ENCODE measurements at places on chromosomes 3 and 15.

DNA sequence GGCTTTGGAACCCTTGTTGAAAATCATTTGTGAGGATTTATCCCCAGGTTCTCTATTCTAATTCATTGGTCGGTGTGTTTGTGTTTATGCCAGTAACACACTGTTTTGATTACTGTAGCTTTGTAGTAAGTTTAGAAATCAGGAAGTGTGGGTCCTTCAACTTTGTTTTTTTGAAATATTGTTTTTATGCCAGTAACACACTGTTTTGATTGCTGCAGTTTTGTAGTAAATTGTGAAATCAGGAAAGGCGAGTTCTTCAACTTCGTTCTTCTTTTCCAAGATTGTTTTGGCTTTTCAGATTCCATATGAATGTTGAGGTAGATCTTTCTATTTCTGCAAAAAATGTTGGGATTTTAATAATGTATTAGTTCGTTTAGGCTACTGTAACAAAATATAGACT lies 314.6 kb downstream of the RPLP1 start:
- DNase-seq: no peak

GRCh38 chr3:31016196-31016595 lies 121.7 kb upstream of the GADL1 start:
- no peak for DNase-seq

- DNase-seq: peak; percentile 54
Observed at GRCh38 chr3:67109651-67110204, 111.6 kb downstream of the KBTBD8 start.

- DNase-seq: peak; percentile 6
Observed at GRCh38 chr3:116445311-116445841, at the start of gene LSAMP. TSS of gene LSAMP (minus strand) at chr3:116445487.

DNA sequence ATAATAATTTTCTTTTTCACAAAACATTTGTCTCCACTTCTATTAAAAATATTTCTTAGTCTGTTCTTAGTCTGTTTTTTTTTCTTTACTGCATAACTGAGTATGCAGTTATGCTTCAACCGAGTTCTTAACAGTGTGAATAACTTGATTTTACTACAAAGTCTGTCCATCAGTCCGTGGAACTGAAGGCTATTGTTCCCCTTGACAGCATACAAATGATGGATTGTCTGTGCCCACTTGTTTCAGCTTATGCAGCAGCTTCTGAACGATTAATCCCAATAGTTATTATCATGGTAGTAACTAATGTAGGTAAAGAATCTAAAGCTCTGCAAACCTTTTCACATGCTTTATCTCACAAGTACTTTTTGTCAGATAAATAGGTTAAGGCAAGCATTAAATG lies 150.7 kb downstream of the SSR3 start:
- no peak for DNase-seq

- no peak for DNase-seq
Observed at GRCh38 chr3:176041812-176042211, 1155.5 kb downstream of the TBL1XR1 start.

DNA sequence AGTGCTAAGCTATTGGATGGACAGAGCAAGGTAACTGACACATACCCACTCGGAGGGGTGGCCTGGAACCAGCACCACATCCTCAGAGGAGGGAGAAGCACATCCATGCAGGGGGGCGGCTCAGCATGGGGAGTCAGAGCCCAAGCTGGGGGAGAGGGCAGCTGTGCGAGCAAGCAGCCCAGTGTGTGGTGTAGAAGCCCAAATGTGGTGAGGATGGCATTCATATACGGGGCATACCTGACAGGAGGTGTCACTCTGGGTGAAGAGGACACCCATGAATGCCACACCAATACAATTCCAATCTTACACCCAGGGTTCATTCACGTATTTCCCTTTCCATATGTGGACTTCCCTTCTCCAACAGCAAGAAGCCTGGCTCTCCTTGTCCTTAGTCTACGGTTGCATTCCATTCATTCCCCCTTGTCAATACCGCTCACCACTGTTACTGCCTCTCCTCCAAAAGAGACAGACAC lies 58.7 kb upstream of the ACAN start:
- DNase-seq: no peak

GRCh38 chr3:132716372-132716771 lies 5.8 kb downstream of the NPHP3 start:
- DNase-seq: no peak

GRCh38 chr3:12458901-12459300 lies 25.4 kb upstream of the TSEN2 start:
- no peak for DNase-seq

DNA sequence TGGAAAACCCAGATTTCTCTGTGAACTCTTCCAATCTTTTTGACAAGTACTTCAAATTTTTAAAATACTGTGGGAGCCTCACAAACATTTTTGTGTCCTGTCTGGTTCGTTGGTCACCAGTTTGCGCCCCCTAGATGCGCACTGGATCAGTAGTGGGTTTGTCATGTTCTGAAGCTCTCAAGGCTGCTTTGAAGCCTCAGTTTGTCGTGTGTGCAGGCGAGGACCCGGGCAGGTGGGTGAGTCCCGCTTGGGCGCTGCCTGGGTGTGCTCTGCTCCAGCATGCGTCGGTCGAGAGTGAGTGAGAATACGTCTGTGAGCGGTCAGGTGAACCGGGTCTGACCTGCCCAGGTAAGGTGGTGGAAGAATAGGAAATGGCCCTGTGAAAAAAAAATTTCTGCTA lies 17.3 kb upstream of the AEN start:
- DNase-seq: no peak

GRCh38 chr3:53137835-53138446 lies 7.7 kb upstream of the RFT1 start:
- no peak for DNase-seq

- no peak for DNase-seq
Observed at GRCh38 chr15:99961011-99961441, 227.8 kb upstream of the LYSMD4 start.

DNA sequence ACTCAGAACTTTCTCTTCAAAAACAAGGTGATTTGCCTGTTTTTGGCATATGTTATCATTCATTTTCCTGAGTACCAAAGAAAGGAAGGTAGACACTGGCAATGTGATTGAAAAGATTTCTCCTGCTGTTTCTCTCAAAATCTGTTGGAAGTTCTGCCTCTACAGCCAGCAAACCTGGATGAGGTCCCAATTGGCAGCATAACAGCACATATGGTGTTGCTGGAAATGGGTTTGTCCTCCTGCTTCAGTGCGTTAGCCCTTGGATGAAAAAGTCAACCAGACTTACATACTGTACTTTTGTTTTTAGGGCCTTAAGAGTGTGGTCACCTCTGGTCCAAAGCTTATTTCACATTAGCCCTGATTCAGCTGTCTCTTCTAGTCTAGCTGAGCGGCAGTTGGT lies 237.6 kb upstream of the MME start:
- no peak for DNase-seq

DNA sequence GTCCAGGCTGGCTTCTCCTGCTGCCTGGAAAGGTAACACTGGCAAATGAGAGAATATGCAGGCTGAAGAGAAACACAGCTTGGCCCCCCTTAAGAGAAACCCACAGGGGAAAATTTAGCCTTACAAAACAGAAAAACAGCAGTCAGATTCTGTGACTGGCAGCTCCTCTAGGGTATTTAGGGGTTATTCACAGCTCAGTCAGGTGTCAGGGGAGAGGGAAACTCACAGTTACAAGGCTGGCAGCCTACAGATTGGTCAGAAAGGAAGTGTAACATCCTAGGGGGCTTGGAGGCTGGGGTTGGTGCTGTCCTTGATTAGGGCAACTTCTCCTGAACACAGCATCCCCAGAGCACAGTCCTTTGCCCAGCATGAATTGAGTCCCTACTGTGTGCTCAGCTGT lies 81.4 kb downstream of the SEMA5B start:
- DNase-seq: no peak

GRCh38 chr3:52188556-52188955 lies 9.4 kb upstream of the ALAS1 start:
- DNase-seq: no peak

DNA sequence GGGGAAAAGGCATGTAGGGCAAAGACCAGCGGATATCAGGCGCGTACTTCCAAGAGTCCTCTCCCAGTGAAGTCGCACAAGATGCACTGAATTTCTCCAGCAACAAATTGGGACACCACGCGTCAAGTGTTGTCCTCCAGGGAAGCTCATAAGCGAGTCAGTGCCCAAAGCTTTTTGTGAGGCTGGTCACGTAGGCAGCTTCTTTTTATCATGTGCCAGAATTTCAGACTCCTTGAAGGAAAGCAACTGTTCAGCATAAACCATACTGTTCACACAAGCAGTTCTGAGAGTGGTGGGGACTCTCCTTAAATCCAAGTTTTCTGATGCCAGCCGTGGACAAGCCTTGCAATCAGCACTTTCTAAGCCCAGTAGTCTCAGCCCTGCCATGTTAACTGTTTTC lies 10.1 kb upstream of the FSTL1 start:
- DNase-seq: no peak

- DNase-seq: no peak
Observed at GRCh38 chr15:93495799-93496637, 407.0 kb upstream of the RGMA start.

GRCh38 chr15:39474657-39475056 lies 106.2 kb upstream of the THBS1 start:
- DNase-seq: no peak

GRCh38 chr3:5086708-5087107 lies 35.4 kb upstream of the ARL8B start:
- DNase-seq: no peak

DNA sequence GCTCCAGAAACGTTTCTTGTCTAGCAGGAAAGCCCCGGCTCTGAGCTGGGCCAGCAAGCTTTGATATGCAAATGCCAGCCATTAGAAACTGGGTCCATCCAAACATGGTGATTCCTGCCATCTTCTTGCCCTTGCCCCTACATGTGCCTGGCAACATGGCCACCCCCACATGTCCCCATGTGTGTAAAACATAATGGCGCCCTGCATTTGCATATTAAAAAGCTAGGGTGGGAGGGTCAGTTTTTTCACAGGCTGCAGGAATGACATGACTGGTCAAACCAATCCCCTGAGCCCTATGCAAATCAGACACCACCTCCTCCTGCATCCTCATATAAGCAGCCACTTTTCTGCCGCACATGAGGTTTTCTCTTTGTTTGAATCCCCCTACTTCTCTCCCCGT lies 21.2 kb downstream of the GPR156 start:
- DNase-seq: no peak
